ENCODE measurements at places on chromosomes 11 and 22.
A peak's percentile ranks its signal among the peaks of the same experiment; 100 is the strongest.

DNA sequence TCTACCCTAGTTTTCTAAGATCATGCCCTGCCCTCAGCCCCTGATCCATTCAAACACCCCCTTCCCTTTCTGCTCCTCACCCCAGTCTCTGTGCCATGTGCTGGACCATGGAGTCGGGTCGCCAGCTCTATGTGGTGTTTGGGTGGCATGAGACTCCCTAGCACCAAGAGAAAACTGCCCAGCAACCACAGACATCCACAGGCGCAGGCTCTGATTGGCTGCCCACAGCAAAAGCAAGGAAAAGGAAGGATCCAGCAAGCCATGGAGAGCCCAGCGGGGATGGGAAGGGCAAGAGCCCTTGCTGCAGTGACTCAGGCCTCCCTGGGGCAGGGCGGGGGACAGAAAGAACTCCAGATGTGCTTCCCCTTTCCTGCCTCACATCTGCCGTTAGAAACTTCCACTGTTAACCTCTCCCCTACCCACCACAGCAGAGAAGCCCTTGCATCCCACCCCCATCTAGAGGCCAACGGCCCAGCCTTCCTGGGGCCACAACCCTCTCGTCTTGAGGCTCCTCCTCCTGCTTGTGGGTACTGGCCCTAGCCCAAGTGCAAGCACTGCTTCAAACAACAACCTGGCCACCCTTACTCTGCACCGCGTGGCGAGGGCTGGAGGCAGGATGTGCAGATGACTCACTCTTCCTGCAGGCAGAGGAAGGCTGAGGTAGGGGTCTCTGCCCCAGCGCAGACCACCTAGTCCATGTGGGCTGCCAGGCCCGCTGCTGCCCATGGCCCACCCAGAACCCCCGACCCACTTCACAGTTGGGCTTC is 9.7 kb upstream of the AHNAK start:
- DNase-seq = peak; percentile 88

- DNase-seq = no peak
Observed at GRCh38 chr11:92897487-92897886, 72.0 kb upstream of the MTNR1B start.

- no peak for DNase-seq
Observed at GRCh38 chr11:12075822-12076821, 34.3 kb upstream of the MICAL2 start.

GRCh38 chr11:46315783-46316563 is 31.3 kb upstream of the DGKZ start:
- DNase-seq = no peak

- no peak for DNase-seq
Observed at GRCh38 chr11:18324381-18324780, 2.0 kb downstream of the GTF2H1 start.

GRCh38 chr22:49325531-49326395 is 501.9 kb downstream of the BRD1 start:
- DNase-seq = no peak

GRCh38 chr22:20945578-20945934 is 21.5 kb upstream of the AIFM3 start:
- no peak for DNase-seq

GRCh38 chr11:108131993-108132392 is 10.6 kb downstream of the ACAT1 start:
- DNase-seq = no peak

All from SK-N-DZ (cell line).